NCI-H2029 (cell line): ENCODE measurements at places on chromosomes 3 and 15.

DNA sequence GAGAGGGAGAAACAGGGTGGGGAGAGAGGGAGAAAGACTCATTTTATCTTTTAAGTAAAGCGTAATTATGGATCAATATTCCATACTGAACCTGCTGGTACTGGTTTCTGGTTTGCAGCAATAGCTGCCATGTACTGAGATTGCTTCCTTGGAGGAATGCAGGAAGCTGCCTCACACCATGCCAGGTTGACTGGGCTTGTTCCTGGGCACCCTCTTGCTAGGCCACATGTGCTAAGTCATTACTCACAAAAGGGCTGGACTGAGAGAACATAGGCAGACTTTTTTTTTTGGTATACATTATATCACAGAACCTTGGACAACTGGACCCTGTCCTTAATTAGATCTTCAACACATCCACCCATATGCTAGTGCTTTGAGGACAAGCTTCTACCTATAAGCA lies 193.4 kb downstream of the ZNF621 start:
- DNase-seq: no peak

DNA sequence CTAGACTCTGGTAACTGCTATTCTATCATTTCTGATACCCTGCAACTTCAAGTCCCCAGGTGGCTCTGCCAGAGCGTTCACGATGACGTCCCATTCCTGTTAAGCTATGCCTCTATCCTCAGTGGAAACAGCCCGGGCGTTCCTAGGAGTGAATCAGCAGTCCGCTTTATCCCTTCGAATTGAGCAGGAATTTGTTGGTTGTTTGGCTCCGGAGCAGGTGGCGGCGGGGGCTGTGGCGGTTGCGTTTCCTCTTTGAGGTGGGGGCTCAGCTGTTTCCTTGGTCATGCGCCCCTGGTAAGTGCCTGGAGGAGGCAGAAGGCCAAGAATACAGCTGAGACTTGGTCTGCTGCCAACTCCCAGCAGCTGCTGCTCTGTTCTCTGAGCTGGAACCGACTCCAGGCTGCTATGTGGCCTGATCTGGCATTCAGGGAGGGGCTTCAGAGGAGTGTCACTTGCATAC lies 25.2 kb downstream of the ARPP21 start:
- DNase-seq: peak; percentile 94

GRCh38 chr3:44321335-44321734 lies 17.2 kb upstream of the TCAIM start:
- no peak for DNase-seq

DNA sequence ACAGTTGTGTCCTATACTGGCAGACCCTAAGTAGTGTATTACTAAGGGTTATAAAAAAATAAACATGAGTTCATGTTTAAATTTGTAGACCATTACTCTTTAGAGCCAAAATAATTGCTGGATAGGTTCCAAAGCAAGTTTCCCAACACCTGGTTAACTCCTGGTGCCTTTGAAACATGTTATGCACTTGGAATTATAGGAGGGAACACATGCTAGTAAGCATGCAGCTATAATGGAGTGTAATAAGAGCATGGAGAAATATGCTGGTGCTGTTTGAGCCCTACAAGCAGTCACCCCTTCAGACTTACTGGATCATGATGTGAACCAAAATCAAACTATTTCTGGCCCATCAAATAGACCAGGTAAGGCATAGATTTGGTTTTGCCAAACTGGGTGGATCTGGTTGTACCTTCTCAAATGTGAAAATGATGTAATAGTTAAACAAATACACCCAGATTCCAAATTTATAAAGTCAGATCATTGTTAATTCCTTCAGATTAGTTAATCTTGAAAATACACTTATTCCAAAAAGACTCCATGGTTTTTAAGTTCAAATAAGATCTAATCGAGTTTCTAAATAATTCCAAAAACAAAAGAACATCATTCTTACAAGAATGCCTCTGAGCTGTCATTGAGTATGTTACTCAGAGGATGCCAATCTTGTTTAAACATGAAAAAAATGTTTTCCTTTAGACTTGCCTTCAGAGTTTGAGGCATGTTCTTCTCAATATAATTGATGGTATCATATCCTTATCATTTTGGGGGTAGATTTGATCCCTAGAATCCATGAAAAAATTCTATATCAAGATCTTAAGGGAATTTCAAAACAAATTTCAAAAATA lies 69.3 kb downstream of the LRRC28 start:
- no peak for DNase-seq

GRCh38 chr15:101065570-101066221 lies 146.5 kb downstream of the LRRK1 start:
- DNase-seq: no peak

GRCh38 chr15:74036271-74037170 lies 42.0 kb downstream of the PML start:
- DNase-seq: no peak

GRCh38 chr3:29746163-29746760 lies 465.4 kb downstream of the RBMS3 start:
- DNase-seq: no peak

DNA sequence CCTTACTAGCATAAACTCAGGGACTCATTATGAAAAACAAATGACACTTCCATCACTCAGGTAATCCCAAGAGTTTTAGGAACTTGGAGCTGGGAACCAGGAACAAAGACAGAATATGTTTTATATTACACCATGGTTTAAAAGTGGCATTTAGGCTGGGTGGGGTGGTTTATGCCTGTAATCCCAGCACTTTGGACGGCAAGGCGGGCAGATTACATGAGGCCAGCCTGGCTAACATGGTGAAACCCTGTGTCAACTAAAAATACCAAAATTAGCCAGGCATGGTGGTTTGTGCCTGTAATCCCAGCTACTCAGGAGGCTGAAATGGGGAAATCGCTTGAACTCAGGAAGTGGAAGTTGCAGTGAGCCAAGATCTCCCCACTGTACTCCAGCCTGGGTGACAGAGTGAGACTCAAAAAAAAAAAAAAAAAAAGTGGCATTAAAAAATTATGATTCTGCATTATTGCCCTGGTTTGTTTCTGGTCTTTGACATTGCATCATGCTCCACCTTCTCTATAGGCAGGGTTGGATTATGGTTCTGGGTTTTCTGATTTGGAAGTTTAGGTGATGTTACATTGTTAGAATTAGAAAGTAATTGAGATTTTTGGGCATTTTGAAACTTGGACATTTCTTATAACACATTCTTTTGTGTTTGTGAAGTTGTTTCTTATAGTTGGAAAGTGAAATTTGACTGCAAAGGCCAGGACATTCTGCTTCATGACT lies 19.0 kb downstream of the SQOR start:
- DNase-seq: no peak

DNA sequence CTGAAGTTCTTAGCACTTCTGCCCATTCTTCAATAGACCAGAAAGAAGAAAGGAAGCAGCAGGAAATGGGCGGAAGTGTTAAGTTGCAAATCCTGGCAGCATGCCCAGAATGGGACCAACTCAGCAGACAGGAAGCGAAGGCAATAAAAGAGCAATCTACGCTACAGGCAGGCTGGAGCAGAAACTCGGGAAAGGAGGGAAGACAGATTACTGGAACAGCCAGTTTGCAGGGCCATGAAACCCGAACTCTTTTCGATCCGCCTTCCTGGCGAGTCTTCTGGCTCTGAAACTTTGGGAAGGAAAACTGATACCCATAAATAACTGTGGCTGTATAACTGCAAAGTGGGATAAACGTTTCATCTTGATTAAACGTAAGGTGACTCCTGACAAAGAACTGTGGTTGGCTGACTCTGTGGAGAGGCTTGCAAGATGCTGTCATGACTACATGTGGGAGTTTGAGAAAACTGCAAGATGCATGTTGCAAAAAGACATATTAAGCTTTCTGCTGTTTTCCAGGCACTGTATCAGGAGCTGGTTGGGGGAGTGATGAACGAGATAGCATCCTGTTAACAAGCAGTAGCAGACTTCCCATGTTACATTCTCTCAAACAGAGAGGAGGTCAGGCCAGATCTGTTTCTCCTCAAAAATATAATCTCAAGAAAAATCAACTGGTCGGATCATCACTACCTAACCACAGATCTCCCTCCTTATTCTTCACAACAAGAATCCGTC lies 67.8 kb downstream of the FMN1 start:
- DNase-seq: peak; percentile 78

DNA sequence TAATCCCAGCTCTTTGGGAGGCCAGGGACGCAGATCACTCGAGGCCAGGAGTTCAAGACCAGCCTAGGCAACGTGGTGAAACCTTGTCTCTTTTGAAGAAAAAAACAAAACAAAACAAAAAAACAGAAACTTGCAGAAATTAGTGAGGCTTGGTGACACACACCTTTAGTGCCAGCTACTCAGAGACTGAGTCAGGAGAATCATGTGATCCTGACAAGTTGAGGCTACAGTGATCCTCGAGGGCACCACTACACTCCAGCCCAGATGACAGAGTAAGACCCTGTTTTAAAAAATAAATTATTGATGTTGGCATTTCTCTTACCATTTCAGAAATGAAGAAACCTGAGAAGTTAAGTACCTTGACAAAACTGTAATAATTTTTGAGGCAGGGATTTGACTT lies 44.6 kb upstream of the CCNB2 start:
- no peak for DNase-seq

DNA sequence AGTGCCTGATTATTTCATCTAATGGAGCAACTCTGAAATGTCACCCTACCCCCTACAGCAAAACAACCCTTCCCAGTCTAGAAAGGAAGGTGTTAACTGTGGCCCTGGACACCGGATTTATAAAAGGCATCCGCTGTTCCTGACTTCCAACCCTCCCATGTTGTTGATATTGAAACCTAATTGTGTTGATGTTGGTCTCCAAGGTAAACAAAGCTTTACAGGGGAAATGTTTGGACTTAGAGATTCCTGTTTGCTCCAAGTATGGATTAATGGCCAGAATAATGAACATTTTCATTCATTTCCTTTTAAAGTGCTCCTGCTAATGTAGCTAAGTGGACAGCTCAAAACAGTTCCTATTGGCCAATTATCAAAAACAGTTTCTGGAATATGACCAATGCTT lies 19.4 kb upstream of the LMCD1 start:
- DNase-seq: peak; percentile 23

GRCh38 chr3:144162042-144162441 lies 190.4 kb downstream of the DIPK2A start:
- no peak for DNase-seq
